HT-29 (cell line): ENCODE measurements at places on chromosomes 1 and 21.

DNA sequence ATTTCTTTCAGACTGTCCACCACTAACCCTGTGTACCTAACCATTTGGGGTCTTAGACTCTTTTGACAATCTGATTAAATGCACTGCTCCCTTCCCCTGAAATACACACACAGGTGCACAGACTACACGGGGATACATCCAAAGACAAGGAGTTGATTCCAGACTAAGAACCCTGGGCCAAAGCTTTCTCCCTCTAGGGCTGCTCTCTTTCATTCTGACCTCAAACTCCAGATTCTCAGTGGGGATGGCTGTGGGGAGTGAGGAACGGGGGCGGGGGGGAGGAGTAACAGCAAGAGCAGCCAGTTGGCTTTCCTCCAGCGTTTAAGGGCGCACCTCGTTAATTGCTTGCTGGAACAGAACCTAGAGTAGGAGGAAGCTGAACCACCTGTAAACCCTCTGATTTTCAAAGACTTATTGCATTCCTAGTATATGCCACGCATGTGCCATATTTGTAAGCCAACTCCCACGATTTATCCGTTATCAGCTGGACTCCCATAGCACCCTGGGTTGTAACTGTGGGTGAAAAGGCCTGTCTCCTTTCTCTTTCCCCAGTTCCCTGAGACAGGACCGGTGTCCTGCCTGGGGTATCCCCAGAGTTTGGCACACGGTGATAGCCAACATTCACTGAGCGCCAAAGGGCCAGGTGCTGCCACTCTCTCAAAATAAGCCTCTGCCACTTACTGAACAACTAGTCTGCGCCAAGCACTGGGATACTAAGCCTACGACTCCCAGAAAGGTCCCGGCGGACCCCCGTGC is 920 bp downstream of the MTHFR start:
- peak; percentile 66 for DNase-seq

DNA sequence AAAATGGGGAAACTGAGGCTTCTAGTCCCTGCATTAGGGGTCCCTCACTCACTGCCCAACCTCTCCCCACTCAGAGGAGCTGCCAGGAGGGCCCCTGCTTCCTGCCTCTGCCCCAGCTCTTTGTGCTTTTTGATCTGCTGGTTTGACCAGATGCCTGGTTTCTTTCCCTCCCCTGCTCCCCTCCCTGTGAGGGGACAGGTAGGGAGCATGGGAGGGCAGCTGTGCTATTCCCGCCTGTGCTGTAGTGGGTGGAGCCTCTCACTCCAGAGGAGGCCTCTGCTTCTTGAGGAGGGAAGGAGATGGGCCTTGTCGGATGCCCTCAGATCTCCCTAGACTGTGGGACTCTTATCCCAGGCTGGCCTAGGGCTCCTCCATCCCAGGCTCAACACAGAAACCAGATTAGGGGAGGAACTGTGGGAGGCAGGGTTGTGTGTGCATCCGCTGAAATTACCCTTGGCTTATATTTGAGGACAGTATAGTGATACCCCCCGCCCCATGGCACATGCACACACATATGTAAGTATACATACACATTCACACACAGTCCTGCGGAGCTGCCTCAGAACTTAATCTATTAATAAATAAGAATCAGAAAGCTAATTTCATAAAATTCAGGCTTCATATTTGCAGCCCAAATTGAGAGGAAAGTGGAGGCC is 4.6 kb downstream of the BOLA1 start:
- DNase-seq, result no peak

- DNase-seq, result no peak
Measured at GRCh38 chr1:35085421-35085820, 6.2 kb downstream of the ZMYM1 start.

- no peak for DNase-seq
Measured at GRCh38 chr1:15820478-15820877, 13.0 kb upstream of the UQCRHL start.

DNA sequence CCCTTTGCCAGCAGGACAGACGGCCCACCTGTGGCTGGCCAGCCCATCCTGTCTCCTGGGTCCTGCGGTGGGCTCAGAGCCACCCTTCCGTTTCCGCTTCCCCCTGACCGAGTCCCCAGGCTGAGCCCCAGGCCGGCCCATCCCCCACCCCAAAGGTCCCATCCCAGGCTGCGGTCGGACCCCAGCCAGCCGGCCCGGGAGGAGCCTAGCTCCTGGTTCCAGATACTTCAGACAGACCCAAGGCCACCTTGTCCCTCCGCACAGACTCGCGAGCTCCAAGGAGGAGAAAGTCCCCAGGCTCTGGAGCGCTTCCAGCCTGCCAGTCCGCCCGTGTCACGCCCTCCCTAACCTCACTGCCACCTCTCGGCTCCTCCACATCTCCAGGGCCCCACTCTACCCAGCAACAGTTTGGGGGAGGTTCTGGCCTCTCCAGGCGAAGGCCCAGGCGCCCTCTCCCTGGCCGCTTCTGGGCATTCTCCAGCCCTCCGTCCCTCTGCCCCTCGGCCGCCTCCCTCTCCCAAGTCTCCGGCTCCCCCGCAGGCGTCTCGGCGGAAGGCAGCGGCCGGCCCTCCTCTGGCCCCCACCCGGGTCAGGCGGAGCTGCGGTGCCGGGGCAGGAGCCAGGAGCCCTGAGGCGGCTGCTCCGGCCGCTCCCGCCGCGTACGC is 835 bp downstream of the LRRN2 start:
- no peak for DNase-seq

- peak; percentile 23 for DNase-seq
Measured at GRCh38 chr1:70360321-70360720, 5.8 kb upstream of the ANKRD13C start.

- peak; percentile 16 for DNase-seq
Measured at GRCh38 chr1:58968360-58968952, 184.6 kb upstream of the JUN start.

GRCh38 chr1:223752721-223753515 is 40.6 kb downstream of the CAPN2 start:
- no peak for DNase-seq

DNA sequence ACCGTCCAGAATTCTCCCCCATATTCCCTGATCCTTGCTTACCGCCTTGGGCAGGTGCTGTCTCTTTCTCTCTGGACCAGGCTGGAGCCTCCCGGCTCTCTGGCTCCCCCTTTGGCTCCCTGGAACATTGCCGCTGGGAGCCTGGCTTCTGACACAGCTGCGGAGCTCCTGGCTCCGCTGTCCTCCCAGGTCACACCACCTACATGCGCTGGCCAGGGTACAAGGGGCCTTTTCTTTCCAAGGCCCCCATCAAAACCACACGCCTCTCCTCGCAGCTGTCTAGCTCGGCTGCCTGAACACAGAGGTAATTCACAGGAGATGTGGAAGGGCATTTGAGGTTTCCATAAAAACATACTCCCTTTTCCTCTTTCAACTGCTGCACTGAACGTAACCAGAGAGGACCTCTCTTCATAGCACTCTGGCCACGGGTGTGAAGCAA is 7.5 kb upstream of the ZNF648 start:
- DNase-seq, result peak; percentile 66
